ENCODE measurements at places on chromosomes 11 and 22. TPM values are rescaled to one million over a fixed set of nuclear protein-coding genes. Genes with fewer than 3 reads are reported as not detected.

DNA sequence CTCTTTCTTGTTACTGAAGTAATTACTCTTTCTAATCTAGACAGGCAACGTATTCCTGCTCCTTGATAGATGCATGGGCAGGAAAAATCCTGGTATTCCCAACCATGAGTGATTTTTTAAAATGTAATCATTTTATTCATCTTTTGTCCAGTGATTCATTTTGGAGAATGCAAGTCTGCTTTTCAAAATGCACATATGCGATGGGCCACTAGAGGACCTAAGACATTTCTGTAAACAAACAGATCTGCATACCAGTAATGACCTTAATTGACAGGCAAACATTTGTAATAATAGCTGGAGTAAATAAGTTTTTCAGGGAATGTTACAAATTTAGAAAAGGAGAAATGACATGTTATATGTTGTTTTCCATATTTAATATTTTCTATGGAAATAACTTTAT is 1167.6 kb downstream of the JRKL start:
- H3K36me3 ChIP-seq, result no peaks in the 10 kb centered on the region
- H3K27me3 ChIP-seq, result no peaks in the 10 kb centered on the region
- H3K27ac ChIP-seq, result no peak overlapping the region

- no peaks in the 10 kb centered on the region for H3K4me1 ChIP-seq
- H3K4me3 ChIP-seq, result no peak overlapping the region
- DNase-seq, result peak; percentile 14
- no peaks in the 10 kb centered on the region for H3K36me3 ChIP-seq
- H3K27ac ChIP-seq, result no peak overlapping the region
- H3K27me3 ChIP-seq, result no peaks in the 10 kb centered on the region
Observed at GRCh38 chr11:122069707-122070360, 46.2 kb downstream of the BLID start.

DNA sequence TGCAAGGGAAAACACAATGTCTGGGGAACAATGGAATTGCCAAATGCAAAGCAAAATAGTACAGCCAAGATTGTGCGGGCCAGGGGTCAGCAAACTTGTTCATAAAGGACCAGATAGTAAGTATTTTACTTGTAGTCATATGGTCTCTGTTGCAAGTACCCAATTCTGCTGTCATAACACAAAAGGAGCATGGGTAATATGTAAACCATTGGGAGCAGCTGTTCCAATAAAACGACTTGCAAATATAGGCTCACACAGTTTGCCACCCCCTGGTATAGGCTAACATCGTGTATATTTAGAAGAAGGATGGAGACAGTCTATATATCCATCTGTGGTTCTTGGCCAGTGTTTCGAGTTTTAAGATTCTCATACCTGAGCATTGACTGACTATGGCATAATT is 15.6 kb downstream of the SDHAF2 start:
- DNase-seq, result no peak
- peaks cover 8% of the 10 kb centered on the region for H3K36me3 ChIP-seq
- peak overlapping the region; percentile 43 for H3K27ac ChIP-seq
- H3K4me1 ChIP-seq, result peaks cover 10% of the 10 kb centered on the region
- no peaks in the 10 kb centered on the region for H3K27me3 ChIP-seq
- no peak overlapping the region for H3K4me3 ChIP-seq

- no peaks in the 10 kb centered on the region for H3K27me3 ChIP-seq
- peak; percentile 52 for DNase-seq
- peak overlapping the region; percentile 80 for H3K27ac ChIP-seq
Observed at GRCh38 chr22:25027959-25028840, 75.7 kb downstream of the KIAA1671 start.

The RIN1 gene
- total RNA-seq, result 8.8 TPM

The MUC5AC gene
- total RNA-seq, result not detected

The TREH gene
- not detected for total RNA-seq

GRCh38 chr11:74037309-74037708 is 28.4 kb upstream of the UCP3 start:
- no peaks in the 10 kb centered on the region for H3K36me3 ChIP-seq
- H3K27me3 ChIP-seq, result no peaks in the 10 kb centered on the region
- no peak overlapping the region for H3K27ac ChIP-seq
- no peaks in the 10 kb centered on the region for H3K4me1 ChIP-seq
- no peak overlapping the region for H3K4me3 ChIP-seq

- no peak overlapping the region for H3K27ac ChIP-seq
- H3K27me3 ChIP-seq, result peaks cover 5% of the 10 kb centered on the region
- no peaks in the 10 kb centered on the region for H3K4me1 ChIP-seq
- DNase-seq, result no peak
Observed at GRCh38 chr11:123338266-123338800, 91.7 kb upstream of the GRAMD1B start.

The TCIRG1 gene
- total RNA-seq, result 697 TPM

GRCh38 chr11:46808799-46809431 is 37.2 kb downstream of the CKAP5 start:
- no peak overlapping the region for H3K27ac ChIP-seq
- no peaks in the 10 kb centered on the region for H3K27me3 ChIP-seq
- H3K36me3 ChIP-seq, result peaks cover 24% of the 10 kb centered on the region
- H3K4me3 ChIP-seq, result no peak overlapping the region
- no peaks in the 10 kb centered on the region for H3K4me1 ChIP-seq
- no peak for DNase-seq

GRCh38 chr11:108216988-108217387 is 5.5 kb downstream of the NPAT start:
- no peak overlapping the region for H3K27ac ChIP-seq
- no peak overlapping the region for H3K4me3 ChIP-seq
- DNase-seq, result no peak
- no peaks in the 10 kb centered on the region for H3K36me3 ChIP-seq
- H3K4me1 ChIP-seq, result no peaks in the 10 kb centered on the region

The DEUP1 gene
- not detected for total RNA-seq

DNA sequence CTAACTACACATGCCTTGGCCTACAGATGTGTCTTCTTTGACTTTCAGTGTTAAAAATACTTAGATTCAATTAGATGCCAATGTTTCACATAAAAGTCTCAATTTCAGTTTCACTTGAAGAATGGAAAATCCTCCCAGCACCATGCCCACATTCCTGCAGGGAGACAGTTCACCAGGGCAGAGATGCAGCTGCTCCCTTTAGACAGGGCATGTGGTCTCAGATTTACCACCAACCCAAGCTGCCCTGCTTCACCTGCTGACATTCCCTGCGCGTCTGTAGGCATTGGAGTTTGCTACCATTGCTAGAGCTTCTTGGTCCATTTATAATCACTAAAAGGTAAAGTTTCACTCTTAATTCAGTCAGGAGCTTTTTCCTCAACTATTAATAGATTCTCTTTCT is 113.9 kb downstream of the ARFGAP2 start:
- no peak for DNase-seq
- no peak overlapping the region for H3K4me3 ChIP-seq
- no peak overlapping the region for H3K27ac ChIP-seq
- H3K36me3 ChIP-seq, result no peaks in the 10 kb centered on the region
- no peaks in the 10 kb centered on the region for H3K27me3 ChIP-seq
- H3K4me1 ChIP-seq, result no peaks in the 10 kb centered on the region

DNA sequence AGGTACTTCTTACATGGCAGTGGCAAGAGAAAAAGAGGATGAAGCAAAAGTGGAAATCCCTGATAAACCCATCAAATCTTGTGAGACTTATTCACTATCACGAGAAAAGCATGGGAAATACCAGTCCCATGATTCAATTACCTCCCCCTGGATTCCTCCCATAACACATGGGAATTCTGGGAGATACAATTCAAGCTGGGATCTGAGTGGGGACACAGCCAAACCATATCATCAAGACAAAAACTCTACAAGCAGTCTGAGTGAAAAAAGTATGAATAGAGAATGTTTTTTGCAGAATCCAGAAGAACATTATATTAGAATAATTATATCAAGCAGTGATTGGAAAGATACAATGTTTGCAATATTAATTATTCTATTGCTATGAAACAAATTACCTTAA is 893.7 kb downstream of the FAM181B start:
- H3K4me3 ChIP-seq, result no peak overlapping the region
- no peaks in the 10 kb centered on the region for H3K27me3 ChIP-seq
- DNase-seq, result no peak
- no peak overlapping the region for H3K27ac ChIP-seq

The C11orf87 gene
- not detected for total RNA-seq

The OR51I2 gene
- total RNA-seq, result not detected

The LRRC32 gene
- 9.5 TPM for total RNA-seq

GRCh38 chr11:103949781-103950180 is 86.7 kb upstream of the DDI1 start:
- H3K4me3 ChIP-seq, result no peak overlapping the region
- no peak for DNase-seq

GRCh38 chr22:44244265-44244822 is 63.6 kb downstream of the PARVG start:
- H3K36me3 ChIP-seq, result no peaks in the 10 kb centered on the region
- DNase-seq, result no peak
- H3K4me3 ChIP-seq, result no peak overlapping the region
- H3K27ac ChIP-seq, result no peak overlapping the region
- no peaks in the 10 kb centered on the region for H3K27me3 ChIP-seq
- H3K4me1 ChIP-seq, result no peaks in the 10 kb centered on the region

GRCh38 chr22:37492428-37493344 is 6.5 kb upstream of the MFNG start:
- H3K27ac ChIP-seq, result no peak overlapping the region
- no peak overlapping the region for H3K4me3 ChIP-seq
- no peaks in the 10 kb centered on the region for H3K27me3 ChIP-seq
- no peaks in the 10 kb centered on the region for H3K36me3 ChIP-seq
- peak; percentile 45 for DNase-seq

DNA sequence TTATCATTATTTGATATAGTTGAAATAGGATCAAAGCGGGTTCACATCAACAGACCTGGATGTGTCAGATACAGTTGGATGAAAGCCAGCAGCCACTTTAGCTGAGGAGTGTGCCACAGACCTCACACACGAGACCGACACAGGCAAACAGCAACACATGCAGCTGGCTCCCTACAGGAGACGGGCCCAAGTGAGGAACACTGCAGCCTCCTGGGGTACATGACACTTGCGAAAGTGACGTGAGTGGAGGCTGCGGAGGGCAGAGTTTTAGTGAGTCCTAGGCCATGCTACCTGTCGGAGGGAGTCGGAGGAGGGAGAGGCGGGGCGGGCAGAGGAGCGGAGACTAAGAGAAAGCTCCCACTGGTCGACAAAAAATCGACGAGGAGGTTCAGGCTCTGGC is 100.9 kb upstream of the BID start:
- no peak overlapping the region for H3K4me3 ChIP-seq
- no peak for DNase-seq
- H3K4me1 ChIP-seq, result peaks cover 11% of the 10 kb centered on the region

- DNase-seq, result no peak
- H3K27ac ChIP-seq, result peak overlapping the region; percentile 96
- H3K36me3 ChIP-seq, result no peaks in the 10 kb centered on the region
- H3K4me1 ChIP-seq, result peaks cover 26% of the 10 kb centered on the region
- H3K4me3 ChIP-seq, result no peak overlapping the region
Observed at GRCh38 chr22:31104869-31105268, 2.5 kb downstream of the SELENOM start.

DNA sequence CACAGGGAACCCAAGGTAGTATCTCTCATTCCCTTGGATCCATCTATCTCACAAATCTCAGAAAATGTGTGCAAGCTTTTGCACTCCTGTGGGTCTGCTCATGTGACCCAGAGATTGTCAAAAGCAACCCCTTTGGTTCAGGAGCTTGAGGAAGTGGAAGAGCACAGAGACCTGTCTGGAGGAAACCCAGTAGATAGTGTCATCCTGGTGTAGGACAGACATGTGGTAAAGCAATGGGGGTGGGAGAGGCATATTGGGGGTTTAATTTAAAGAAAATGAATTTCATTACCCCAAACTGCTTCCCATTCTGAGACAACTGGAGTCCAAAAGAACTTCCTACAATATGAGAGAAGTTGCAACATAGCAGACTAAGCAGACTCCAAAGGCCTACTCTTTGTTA is 5.8 kb upstream of the MS4A14 start:
- no peaks in the 10 kb centered on the region for H3K36me3 ChIP-seq
- no peaks in the 10 kb centered on the region for H3K4me1 ChIP-seq
- no peak overlapping the region for H3K27ac ChIP-seq
- H3K4me3 ChIP-seq, result no peak overlapping the region
- H3K27me3 ChIP-seq, result no peaks in the 10 kb centered on the region

GRCh38 chr22:43889201-43889859 is 2.5 kb downstream of the PNPLA5 start:
- no peak for DNase-seq
- no peaks in the 10 kb centered on the region for H3K36me3 ChIP-seq
- H3K4me1 ChIP-seq, result peaks cover 8% of the 10 kb centered on the region
- H3K27me3 ChIP-seq, result peaks cover 64% of the 10 kb centered on the region
- no peak overlapping the region for H3K27ac ChIP-seq

The SPATA19 gene
- not detected for total RNA-seq

DNA sequence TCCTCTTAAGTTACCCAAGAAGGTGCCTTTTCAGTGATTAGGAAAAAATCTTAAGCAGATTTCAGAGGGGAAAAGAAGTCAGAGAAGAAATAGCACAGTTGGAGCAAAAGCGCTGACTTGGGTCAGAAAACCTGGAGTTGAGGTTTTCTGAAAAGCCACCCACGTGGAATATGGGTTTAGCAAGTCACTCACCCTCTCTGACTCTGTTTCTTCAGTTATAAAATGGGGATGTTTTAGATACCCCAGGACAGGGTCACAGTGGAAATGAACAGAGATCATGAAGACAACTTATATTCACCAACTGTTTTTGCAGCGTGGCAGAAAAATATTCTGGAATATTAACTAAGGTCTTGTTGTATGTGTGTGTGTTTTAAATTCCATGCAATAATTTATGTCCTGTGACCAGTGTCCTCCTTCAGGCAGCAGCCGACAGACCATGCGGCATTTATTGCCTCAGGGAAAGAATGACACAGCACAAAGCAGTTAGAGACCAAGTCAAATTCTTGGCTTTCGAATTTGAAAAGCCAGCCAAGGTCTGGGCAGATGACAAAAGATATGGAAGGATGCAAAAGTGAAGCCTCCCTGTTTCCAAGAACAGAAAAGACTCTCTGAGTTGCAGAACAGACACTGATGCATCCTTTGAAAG is 119.9 kb downstream of the MIAT start:
- H3K36me3 ChIP-seq, result no peaks in the 10 kb centered on the region
- no peak for DNase-seq
- no peak overlapping the region for H3K4me3 ChIP-seq
- no peaks in the 10 kb centered on the region for H3K4me1 ChIP-seq
